Activated gamma-delta T cell (primary cell): ENCODE measurements at places on chromosomes 2 and 18.

DNA sequence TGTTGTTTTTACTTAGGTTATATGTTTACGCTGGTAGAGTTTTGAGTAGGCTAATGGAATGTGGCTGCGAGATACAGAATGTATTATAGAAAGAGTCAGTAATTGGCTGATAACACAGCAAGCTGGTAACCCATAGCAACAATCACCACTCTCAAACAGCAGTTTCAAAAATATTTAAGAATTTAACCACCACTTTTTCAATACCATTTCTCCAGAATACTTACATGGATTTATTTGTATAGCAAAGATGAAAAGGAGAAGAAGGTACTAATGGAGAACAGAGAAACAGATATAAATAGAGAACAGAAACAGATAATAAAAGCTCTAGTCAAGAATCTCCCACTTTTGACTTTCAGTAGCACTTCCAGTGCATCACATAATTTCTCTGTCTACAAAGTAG is 188.3 kb upstream of the SLC39A10 start:
- no peak for DNase-seq

GRCh38 chr2:63665846-63666475 is 77.2 kb downstream of the MDH1 start:
- no peak for DNase-seq

DNA sequence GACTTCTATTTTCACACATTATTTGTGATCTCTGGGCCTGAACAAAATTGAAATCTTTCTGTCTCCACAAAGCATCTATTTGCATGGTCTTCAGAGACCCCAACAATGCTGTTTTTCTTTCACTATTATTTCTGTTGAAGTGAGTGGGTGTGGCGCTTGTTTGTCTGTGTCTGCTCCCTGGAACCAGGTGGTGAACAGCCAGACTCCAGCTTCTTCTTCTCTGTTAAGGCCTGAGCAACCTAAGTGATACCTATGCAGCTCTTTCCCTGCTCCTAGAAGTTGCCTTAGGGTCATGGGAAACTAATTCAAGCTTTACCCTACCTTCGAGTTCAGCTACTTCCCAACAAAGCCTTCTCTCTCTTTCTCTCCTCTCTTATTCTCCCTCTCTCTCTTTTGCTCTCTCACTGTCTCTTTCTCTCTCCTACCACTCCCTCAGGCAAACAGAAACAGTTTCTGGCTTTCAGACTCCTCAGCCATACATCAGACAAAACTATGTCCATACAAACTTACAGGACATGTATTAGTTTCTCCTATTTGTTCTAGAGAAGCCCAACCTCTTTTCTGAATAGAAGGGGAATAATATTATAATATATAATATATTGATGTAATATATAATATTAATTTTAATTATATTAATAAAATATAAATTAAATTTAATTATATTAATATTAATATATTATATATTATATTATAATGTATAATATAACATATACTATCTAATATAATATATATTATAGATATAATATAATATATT is 552.5 kb downstream of the DSC3 start:
- DNase-seq: no peak

DNA sequence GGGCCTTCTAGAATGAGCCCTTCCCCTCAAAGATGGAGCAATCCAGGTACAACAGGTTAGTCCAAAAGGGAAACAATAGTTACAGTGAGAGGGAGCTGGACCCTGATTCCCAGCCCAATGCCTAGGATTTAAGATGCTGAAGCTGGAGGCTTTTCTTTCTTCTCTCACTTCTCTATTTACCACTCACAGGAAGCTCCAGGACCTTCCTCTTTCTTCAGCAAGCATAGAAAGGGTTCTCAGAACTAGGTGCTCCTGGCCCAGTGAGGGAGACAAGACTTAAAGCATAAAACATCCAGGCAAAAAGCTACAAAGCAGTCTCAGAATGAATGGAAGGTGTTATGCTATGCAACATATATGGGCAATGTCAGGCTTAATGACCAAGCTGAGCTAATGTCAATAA is 279.0 kb downstream of the SRBD1 start:
- DNase-seq: no peak

DNA sequence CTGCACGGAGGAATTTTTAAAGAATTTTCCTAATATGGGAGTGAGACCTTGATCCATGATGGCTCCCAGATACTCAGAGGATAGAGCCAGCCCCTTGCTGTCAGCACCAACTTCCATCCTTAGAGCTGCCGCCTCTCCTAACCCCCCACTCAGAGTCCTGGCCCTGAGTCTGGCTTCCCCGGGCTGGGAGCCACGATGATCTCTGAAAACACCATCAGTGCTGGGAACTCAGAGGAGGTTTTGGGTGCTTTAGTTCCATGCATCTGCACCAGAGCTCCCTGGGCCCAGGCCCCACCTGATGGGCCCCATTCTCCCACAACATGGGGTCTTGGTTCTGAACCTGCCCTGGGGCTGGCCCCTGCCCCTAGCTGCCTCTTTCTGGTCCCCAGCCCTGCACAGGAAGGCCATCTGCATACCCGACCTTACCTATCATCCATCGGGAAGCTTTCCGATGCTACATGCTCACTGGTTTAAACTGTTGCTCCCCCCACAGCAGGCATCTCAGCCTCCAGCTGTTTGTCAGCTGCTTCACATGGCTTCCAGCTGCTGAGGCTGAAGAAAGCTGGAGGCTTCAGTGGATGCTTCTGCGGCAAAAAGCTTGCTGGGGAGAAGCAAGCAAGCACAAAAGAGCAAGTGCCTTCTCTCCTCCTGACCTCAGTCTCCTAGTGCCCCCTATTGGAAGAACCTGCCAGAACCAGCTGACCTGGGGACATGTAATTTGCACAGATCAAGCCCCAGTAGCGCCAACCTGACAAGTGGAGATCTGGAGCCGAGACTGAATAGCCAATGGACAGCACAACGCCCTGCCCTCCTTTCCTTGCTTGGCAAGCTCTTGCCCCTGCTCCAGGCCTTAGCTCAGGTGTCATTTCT is 24.2 kb upstream of the RHOB start:
- DNase-seq: no peak

- no peak for DNase-seq
Measured at GRCh38 chr2:105915005-105915558, 170.4 kb downstream of the NCK2 start.

GRCh38 chr2:3185256-3185655 is 192.4 kb downstream of the EIPR1 start:
- no peak for DNase-seq

DNA sequence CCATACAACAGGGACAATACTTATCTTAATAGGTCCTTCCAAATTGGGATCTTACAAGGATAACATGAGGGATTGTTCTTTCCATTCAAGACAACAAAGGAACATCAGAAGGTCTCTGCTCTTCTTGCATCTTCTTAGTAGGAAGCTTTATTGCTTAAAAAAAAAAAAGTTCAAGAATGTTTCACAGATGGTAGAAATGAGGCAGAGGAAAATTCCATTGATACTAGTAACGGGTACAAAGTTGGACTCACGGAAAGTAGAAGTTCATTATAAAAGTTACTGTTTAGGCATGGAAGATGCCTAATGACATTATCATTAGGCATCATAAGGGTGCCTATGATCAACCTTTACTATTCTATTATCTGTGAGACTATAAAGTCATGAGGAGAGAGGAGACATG is 136.2 kb downstream of the LAMA3 start:
- no peak for DNase-seq

DNA sequence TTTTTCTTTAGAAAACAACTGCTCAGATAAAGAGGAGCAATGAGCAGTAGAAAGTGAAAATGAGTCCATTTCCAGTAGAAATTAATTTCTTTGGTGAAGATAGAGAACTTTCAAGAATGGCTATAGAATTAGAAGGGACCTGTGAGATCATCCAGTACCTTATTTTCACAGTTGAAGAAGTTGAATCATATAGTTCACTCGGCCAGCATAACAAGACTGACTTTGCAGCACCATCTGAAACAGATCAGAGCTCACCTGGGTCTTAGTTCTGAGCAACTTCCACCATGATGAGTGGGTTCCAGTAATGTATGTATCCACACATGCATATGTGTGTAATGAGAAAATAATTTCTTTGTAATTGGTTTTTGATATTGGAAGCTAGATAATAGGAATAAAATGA is 58.6 kb downstream of the CERS6 start:
- no peak for DNase-seq

DNA sequence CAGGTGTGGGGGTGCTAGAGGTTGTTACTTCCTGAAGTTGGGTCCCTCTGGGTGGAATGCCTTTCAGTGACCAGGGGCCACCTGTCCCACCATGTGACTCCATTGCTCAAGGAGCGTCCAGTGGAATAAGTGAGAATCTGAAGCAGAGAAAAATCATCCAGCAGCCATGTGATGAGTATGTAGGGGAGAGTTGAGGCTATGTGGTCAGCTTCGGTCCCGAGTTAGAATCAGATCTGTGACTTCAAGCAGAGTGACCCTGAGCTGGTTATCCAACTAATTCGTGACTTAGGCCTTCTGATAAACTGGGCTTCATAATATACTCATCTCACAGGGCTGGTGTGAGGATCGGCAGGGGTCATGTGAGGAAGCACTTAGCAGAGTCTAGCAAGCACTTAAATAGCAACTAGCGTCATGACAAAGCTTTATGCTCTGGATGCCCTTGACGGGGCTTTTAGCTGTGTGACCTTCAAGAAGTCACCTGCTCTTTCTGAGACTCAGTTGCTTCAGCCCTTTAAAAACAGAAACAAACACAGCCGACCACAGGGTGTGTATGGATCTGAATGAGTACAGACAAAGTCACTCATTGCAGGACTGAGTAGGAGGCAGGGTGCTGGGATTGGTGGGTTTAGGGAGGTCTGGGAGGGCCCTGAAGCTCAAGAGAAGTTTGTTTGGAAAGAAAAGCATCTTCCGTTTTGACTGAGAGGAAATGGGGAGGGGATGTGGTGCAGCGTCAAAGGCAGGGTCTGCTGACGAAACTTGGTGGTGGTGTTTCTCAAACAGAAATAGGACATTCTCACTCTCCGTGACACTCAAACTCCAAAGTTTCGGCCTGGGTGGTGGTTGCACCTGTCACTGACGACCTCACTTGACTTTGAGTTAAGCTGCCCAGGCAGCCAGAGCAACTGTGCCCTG is 264.0 kb upstream of the CXCR4 start:
- DNase-seq: no peak

DNA sequence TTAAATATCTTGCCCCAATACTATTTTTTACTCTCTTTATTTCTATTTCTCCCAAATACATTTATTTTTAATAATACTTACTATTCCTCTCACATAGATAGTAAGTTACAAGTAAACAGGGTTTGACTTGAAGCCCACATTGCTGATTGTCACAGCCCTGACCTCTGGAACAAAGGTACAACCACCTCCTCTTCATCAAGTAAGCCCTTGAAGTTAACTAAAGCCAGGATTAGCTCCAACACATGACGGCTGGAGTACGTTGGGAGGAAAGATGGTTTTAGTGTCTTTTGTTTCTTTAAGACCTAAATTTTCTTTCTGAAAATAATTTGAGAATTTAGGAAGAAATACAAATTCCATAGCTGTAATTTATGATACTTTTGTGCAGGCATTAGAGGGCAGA is 949 bp downstream of the MYOM1 start:
- no peak for DNase-seq

- DNase-seq: no peak
Measured at GRCh38 chr2:174025271-174026121, 60.3 kb upstream of the SP3 start.

- DNase-seq: no peak
Measured at GRCh38 chr2:129458436-129458835, 521.0 kb upstream of the RAB6C start.

DNA sequence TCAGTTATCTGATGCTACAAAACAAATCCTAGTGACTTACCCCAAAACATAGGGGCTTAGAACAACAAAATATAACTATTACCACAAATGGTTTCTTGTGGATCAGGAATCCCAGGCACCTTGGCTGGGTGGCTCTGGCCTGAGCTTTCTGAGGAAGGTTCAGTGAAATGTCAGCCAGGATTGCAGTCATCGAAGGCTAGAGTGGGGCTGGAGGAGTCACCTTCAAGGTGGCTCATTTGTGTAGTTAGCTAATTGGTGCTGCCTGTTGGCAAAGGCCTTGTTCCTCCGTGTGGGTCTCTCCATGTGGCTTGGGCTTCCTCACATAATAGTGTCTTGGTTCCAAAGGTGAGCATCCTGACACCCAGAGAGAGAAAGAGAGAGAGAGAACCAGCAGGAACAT is 57.4 kb downstream of the COPS8 start:
- DNase-seq: no peak

DNA sequence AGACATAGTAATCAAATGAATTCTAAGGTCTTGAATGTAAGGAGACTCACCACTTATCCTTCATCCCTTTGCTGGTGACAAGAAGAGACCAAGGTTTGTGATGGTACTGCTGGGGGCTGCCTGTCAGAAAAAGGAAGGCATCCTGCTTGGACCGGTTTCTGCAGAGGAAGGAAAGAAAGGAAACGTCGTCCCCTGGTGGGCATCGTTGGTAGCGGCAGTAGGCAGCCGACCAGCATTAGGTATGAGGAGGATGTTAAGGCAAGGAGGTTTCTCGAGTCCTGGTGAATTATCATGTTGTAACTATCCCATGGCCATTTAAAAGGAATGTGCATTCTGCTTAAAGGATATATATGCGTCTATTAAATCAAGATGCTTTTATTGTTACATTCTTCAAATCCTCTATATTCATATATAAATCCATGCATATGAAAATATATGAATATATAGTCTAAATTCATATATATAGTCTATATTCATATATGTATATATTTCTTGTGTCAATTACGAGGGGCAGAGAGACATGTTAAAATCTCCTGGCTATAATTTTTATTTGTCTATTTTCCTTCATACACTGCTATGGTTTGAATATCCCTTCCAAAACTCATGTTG is 94.4 kb upstream of the TGFA start:
- DNase-seq: no peak

GRCh38 chr2:222912776-222913175 is 51.9 kb downstream of the ACSL3 start:
- DNase-seq: no peak

GRCh38 chr18:67525328-67526099 is 9.0 kb upstream of the DSEL start:
- DNase-seq: no peak

- DNase-seq: no peak
Measured at GRCh38 chr2:69196327-69197117, 183.5 kb downstream of the ANTXR1 start.

DNA sequence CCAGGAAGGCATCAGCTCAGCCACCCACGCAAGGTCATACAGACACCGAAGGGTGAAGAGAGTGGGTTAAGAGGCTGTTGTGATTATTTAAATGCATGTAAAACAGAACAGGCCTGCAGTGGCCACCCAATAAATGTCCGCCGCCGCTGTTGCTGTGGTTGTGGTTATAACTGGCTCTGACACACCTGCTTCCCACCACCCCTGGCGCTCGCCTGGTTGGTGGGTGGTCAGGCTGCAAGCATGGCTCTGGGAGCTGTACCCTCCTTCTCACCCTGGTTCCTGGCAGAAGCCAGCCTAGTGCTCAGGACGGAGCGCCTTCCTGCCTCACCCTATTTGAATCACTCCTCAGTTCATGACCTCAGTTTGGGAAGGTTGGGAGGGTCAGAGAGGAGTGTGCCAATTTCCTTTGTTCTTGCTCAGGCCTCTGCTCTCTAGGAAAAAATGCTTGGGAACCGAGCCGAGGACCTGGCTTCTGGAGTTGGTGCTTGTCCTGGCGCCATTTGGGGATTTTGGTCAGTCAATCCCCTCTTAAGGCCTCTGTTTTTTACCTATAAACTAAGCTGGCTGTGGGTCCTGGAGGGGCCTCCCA is 5.3 kb upstream of the CRYBA2 start:
- DNase-seq: no peak
